Stimulated activated CD4-positive, alpha-beta T cell treated with anti-CD3 and anti-CD28 coated beads, Interleukin-12 subunit alpha, Interleukin-12 subunit beta, amount 100 ng/mL, for 24 hours (primary cell): ENCODE measurements at places on chromosomes 2 and 18.

GRCh38 chr2:122366969-122367645 is 611.7 kb downstream of the TSN start:
- DNase-seq: no peak

- no peak for DNase-seq
Measured at GRCh38 chr2:190165491-190165890, 103.0 kb upstream of the MSTN start.

- DNase-seq: no peak
Measured at GRCh38 chr18:3985020-3985419, 470.1 kb downstream of the DLGAP1 start.

DNA sequence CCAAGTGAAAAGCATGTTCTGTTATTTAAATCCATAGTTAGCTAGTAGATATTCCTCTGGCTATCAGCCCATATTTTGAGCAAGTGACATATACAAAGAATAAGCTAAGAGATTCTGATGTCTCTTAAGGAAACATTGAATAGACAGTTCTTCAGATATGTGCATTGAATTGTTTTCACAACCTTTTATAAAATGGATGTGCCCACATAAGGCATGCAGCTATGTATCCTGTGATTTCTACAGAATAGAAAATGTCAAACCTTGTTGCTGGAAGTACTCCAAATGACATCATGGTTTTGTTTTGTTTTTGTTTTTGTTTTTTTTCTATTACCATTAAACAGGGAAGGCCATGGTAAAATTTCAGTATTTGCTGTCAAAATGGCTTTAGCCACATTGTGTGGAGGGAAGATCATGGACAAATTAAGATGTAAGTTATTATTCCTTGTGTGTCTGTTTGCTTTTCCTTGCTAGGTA is 95.8 kb downstream of the DTNA start:
- no peak for DNase-seq

DNA sequence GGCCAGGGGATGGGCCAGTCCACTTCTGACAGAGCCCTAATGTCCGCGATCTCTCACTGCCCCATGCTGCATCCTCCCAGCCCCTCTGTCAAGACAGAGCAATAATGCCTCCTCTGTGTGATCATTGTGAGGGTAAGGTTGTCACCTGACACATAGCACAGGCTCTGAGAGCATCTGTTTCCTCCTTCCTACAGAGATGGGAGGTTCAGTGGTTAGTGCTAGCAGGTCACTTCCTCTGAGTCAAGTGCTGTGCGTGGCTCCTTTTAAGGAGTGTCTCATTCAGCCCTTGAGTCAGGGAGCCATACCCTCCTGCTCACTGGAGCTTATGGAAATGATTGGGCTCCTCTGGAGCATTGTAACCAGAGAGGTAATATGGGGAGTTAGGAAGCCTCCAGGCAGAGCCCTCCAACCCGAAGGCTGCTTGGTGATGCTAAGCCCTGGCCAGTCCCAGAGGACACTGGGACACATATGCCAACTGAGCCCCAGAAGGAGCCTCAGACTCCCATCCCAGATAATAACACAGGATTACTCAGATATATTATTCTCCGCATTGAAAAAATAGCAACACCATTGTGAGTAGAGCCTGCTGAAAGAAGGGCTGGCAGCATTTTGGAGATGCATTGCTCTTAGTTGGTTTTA is 189.0 kb downstream of the GALNT1 start:
- no peak for DNase-seq

DNA sequence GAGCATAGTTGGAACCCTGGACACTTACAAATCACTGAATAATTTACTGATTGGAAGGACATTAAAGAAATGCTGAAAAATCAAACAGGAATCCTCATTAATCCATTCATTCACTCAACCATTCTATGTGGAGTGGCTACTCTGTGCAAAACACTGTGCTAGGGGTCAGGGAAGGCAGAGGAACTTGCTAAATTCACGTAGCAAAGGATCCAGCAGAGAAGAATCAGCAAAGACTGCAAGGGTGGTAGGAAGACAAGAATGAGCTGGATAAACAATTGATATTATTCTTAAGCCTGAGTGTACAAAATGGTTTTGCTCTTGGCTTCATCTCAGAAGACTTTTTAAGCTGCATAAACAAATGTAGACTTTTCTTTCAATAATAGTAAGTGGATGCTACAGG is 164.3 kb upstream of the CAVIN2 start:
- DNase-seq: no peak
